ENCODE measurements at places on chromosomes 4 and X.

- no peak for DNase-seq
Measured at GRCh38 chr4:148061141-148061481, 329.2 kb downstream of the ARHGAP10 start.

GRCh38 chrX:136028383-136028984, 43.2 kb downstream of the SLC9A6 start:
- DNase-seq, result no peak

- no peak for DNase-seq
Measured at GRCh38 chr4:24690436-24690835, 104.9 kb upstream of the SOD3 start.

DNA sequence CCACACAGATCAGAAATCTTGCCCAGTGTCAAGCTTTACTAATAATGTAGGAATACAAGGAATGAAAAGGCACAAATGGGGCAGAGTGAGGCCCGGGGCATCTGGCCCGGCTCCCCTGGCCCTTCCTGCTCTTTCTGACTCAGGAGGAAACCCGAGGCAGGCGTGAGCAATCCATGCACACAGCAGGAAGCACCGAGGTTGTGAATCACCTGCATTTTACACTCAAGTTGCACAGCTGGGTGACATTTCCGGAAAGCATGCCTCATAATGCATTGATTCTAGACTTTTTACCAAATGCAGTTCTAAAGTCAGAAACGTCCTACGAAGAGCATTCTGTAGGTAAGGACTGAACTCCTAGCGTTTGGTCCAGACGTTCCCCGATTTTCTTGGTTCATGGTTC, 38.9 kb downstream of the PRIMPOL start:
- DNase-seq, result no peak

DNA sequence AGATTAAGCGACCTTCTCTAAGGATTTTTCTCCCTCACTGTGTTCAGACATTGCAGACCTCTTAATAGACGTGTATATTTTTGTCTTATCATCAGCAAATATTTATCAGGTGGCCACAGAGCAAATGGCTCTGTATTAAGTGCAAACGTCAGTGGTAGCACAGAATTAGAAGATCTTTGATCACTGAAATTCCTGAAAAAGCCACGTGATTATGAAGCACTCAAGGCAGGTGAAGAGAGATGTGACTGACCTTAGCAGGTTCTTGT, 105.9 kb upstream of the TBC1D9 start:
- DNase-seq, result no peak

- no peak for DNase-seq
Measured at GRCh38 chr4:74659576-74660411, 134.5 kb downstream of the BTC start.

DNA sequence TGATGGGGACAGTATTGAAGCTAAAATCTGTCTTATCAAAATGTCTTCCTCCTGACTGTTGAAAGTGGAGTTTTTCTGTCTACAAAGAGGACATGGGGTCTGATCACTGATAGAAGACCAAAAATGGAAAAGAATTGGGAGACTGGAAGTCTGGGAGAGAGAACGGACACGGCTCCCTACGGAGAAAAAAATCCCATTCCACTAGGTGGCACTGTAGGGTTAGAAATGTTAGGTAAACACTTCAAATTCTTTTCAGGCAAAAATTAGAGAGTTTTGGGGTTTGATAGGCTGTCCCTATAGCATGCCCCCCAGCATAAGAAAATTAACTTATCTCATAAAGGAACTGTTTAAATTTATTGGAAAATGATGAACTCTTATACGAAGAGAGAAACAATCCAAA, 200.5 kb downstream of the FAM133A start:
- DNase-seq, result no peak

- DNase-seq, result no peak
Measured at GRCh38 chr4:180635281-180635680, 1607.9 kb upstream of the TENM3 start.

- DNase-seq, result peak; percentile 51
Measured at GRCh38 chr4:110165382-110166286, 32.8 kb downstream of the ELOVL6 start.

DNA sequence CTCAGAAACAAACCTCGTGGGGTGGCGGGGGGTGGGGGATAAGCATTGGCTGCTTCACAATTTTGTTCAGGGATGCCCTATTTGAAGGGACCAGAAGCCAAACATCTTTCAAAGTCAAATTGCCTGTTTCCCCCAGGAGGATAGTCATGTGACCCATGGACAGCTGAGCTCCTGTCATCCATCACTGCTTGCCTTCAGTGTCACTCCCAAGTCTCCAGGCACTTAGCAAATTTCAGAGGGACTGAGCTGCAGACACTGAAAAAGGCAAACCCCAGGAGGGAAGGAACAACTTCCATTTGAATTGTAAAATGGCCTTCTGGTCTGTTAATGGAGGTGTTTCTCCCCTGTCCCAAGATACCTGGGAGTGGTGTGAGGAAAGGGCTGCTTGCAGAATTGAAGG, 73.4 kb downstream of the FRMPD3 start:
- DNase-seq, result no peak

- DNase-seq, result no peak
Measured at GRCh38 chrX:130057209-130057608, 53.1 kb downstream of the ELF4 start.

GRCh38 chr4:124201636-124202035, 510.9 kb downstream of the ANKRD50 start:
- no peak for DNase-seq

DNA sequence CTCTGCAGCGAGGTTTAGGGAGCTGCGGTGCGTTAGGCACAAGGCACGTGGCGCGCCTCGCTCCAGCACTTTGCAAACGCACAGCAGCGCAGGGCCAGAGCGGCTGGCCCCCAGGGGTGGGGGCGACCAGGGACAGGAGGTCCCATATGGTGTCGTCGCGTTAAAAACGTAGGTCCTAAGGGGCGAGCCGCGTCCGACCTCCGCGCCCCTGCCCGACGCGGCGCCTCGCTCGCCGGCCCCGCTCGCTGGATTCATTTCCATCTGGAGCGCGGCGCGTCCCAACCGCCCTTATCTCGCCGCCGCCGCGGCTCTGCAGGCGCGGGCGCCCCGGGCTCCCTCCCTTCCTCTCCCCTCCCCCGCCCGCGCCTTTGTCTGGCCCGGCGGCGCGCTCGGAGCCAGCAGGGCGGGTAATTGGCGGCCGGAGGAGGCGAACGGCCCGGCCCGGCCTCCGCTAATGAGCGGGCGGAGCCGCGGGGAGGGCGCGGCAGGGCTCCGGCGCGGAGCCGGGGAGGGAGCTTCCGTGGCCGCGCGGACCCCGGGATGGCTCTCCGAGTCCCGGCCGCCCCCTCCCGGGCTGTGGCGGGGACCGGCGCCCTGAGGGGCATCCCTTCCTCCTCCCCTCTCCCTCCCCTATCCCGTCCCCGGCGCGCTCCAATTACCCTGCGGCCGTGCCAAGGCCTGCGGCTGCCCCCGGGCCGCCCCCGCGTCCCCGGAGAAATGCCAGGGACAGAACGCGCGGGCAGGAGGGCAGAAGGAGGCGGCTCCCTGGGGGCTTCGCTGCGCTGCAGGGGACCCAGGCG, 409.0 kb downstream of the BCOR start:
- no peak for DNase-seq

GRCh38 chrX:120727452-120727851, 97.6 kb upstream of the C1GALT1C1 start:
- DNase-seq, result no peak

GRCh38 chr4:75869100-75869499, 33.2 kb downstream of the PPEF2 start:
- no peak for DNase-seq

- DNase-seq, result no peak
Measured at GRCh38 chr4:73836373-73837279, at the start of gene CXCL6. Gene CXCL6 (plus strand): TSS chr4:73836678. CDS start chr4:73836751, 73 bp downstream.

DNA sequence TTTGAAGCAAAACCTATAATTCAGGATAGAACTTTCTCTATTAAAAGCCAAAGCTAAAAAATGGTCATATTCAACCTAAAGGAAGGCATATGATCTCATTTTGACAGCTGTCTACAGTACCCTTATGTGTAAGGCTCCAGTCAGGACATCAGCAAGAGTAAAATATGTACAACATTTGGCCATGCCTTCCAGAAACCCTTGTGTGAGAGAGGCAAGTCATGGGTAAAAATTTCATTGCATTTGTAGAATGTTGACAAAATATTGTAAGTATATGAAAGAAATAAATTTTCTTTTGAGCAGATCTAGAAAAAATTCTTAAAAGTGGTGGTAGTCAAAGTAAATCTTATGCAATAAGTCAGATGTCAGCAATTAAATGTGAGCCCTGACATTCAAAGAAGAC, 132.3 kb downstream of the SLC39A8 start:
- no peak for DNase-seq

- peak; percentile 65 for DNase-seq
Measured at GRCh38 chrX:119871599-119872395, at the start of the genes NDUFA1 and RNF113A. Gene NDUFA1 (plus strand): TSS chrX:119871832. CDS start chrX:119871912, 80 bp downstream. Gene RNF113A (minus strand): TSS chrX:119871733. CDS start chrX:119871613, 120 bp downstream.

DNA sequence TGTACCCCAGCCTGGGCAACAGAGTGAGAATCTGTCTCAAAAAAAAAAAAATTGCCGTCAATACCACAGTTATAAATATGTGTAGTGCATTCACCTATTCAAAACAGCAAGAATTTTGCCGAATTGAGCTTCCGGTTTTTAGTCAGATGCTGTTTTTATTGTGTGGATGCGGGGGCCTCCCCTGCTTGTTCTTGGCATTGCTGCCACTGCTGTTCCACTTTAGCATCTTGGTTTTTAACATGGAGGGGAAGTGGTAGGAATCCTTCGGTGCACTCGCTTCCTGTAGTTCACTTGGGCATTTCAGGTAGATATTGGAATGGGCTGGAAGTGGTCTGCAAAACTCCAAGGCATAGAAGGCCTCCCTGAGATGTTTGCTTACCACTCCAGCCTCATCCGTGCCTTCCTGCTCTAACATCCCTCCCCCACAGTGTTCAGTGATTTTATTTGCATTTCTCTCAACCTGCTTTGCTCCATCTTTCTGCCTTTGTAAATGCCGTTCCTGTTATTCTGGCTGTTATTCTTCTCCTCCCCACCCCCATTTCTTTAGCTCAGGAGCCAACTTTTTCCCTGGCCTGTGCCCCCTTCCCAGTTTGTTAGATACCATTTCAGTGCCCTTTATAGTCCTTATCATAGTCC, 25.5 kb downstream of the MOB1B start:
- no peak for DNase-seq

DNA sequence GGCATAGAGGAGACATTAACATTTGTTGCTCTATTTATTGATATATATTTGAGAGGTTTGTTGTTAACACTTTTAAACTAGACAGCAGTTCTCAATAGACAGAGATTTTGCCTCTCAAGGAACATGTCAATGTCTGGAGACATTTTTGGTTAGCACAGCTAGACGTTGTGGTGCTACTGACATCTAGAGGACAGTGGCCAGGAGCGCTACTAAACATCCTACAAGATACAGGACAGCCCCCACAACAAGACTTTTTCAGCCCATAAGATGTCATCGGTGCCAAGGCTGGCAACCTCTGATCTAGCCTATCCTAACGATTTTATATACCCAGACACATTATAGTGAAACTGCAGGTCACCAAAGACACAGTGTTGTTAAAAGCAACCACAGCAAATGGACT, 18.4 kb upstream of the CTSO start:
- DNase-seq, result no peak

DNA sequence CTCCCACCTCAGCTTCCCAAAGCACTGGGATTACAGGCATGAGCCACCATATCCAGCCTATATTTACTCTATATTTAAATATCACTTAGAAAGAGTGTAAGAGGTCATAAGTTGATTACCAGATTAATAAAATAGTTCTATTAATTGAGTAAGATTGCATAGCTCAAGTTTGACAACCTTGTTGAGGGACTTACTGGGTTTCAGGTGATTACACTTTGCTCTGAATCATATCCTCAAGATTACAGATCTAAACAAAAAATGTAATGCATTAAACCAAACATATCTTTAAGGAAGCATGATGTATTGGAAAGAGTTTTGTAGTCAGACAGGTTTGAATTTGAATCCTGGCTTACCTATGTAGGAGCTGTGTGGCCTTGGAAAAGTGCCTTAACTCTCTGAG, 47.9 kb upstream of the IL13RA2 start:
- DNase-seq, result no peak

- no peak for DNase-seq
Measured at GRCh38 chr4:103786014-103786413, 66.2 kb upstream of the TACR3 start.

DNA sequence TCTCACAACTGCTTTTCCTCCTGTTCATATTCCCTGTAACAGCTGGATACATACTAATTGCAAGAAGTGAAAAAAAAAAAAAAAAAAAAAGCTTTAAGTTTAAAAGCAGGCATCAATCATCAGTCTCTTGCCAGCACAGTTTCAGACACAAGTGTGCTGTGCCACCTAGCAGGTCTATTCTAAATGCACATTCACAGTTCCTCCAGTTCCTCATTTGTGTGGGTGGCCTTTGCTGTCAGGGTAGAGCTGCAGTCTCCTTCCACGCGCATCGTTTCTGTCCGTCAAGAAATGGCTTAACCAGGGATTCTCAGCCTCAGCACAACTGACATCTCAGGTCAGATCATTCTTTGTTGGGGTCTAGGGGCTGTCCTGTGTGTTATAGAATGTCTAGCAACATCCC, 61.6 kb downstream of the SCML1 start:
- DNase-seq, result no peak

DNA sequence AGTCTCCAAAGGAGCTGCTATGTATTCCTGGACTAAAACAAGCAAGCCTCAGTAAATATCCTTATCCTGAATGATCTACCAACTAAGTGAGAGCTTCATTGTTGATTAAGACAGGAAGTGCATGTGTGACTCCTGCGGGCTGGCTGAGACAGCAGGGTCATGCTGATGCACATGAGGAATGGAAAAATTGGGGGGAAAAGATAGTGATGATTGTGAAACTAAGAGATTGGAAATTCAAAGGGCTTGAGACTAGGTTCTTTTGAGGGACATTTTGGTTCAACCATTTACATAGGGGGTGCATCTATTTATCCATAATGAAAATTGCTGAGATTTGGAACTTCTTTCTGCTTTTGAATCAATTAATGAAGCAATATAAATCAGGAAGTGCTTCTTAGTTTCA, 61.1 kb upstream of the C1QTNF7 start:
- no peak for DNase-seq

- no peak for DNase-seq
Measured at GRCh38 chrX:37752936-37753335, 26.9 kb upstream of the CYBB start.

DNA sequence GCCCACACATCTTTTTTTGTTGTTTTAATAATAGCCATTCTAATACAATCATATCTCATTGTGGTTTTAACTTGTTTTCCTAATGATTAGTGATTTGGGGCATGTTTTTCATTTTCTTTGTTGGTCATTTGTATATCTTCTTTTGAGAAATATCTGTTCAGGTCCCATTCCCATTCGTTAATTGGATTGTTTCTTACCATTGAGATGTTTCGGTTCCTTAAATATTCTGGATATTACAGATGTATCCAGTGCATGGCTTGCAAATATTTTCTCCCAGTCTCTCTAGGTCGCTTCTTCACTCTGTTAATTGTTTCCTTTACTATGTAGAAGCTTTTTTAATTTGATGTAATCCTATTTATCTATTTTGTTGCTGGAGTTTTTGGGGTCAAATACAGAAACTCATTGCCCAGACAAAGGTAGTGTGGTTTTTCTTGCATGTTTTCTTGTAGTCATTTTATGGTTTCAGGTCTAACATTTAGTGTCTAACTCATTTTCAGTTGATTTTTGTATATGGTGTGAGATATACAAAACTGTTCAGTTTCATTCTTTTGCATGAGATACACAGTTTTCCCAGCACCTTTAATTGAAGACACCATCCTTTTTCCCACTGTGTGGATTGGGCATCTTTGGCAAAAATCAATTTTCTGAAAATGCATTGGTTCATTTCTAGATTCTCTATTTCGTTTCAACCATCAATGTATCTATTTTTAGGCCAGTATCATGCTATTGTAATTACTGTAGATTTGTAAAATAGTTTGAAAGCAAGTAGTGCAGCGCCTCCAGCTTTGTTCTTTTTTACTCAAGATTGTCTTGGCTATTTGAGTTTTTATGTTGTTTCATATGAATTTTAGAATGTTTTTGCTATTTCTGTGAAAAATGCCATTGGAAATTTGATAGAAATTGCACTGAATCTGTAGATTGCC, 195.9 kb downstream of the SCFD2 start:
- no peak for DNase-seq

Data from activated CD8-positive, alpha-beta memory T cell treated with anti-CD3 and anti-CD28 coated beads for 4 hours (primary cell).